ENCODE measurements at places on chromosomes 13 and 19.

GRCh38 chr19:50534478-50534877, 20.8 kb upstream of the ASPDH start:
- no peak for DNase-seq

DNA sequence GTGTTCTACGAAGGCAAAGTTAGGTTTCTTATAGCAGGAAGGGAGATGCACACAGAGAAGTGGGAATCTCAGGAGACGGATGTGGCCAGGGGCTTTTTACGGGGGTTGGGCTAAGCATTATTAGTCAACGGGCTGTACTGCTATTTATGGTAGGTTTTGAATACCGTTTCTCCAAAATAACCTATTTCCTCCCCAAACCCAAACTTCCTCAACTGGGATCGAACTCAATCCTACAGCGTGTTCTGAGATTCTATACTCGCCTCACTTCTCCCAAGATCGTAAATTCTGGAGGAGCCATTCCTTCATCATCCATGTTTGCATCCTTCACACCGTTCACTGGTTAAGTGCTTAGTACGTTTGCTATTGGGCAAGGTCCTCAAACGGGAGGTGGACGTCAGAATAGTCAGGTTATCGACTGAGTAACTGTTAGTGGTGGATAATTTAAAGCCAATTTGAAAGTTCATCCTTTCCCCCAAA, 1.2 kb upstream of the TRIM13 start:
- DNase-seq = no peak

- no peak for DNase-seq
These were observed 63.3 kb downstream of the ARHGEF7 start for GRCh38 chr13:111178402-111178801.

DNA sequence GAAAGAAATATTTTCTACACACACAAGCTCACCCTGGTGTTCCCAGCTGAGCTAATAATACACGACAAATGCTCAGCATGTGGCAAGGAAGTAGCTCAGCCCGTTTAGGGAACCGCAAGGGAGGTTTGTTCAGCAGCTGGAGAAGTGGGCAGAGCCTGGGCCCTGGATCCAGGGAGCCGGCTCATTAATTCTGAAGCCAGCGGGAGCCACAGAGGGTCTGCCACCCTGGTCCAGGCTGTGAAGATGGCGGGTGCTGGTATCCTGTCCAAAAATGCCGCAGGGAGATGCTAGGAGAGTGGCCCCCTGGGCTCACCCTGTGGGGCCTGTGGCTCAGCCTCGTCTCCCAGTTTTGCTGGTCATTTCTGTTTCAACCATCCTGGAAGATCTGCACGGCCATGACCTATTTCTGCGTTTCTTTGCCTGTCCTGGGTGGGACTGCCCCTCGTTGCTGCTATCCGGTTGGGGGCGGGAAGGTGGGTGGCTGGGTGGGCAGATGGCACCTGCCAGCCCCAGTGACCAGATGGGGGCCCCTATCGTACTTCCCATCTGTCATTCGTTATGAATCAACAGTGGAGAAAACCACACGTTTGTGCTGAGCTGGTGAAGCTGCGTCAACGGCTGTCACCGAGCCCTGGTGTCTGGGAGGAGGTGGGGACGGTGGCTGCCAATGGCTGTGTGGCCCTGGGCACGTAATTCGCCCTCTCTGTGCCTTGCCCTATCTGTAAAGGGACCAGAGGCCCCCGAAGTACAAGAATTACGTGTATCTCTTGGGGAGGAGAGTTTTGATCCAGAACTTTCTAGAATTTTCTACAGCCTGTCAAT, 2.7 kb upstream of the GNA15 start:
- peak; percentile 53 for DNase-seq

GRCh38 chr13:62357887-62358645, 942.4 kb upstream of the PCDH20 start:
- DNase-seq = no peak

DNA sequence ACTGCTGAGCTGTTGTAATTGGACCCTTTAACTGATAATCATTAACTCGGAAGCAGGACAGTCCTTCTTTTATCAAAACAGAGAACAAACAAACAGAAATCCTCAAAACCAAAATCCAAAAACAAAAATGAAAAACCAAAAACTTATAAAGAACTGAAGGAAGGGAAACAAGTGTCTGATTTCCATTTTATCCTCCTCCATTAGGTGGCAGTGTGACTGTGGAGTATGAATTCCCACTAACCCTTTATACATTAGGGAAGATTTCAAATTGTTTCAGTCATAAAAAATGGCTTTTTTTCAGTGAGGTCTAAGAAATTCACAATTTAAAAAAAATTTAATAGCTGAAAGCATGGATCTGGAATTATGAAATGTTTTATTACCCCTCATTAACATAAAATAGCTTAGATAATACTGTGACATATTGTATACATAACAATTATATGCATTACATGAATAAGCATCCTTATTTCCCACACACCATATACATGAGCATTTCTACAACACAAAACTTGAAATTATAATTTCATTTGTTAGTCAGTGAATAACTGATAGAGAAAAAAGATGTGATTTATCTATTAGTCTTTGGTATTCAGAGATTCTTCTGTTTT, 1074.3 kb upstream of the PCDH9 start:
- DNase-seq = no peak

All from stimulated activated CD4-positive, alpha-beta T cell treated with anti-CD3 and anti-CD28 coated beads, Interleukin-15, amount 100 ng/mL, for 1 hour (primary cell).